Stimulated activated CD4-positive, alpha-beta T cell treated with anti-CD3 and anti-CD28 coated beads, Interleukin-1b, Interleukin-23, amount 100 ng/mL, for 1 hour (primary cell): ENCODE measurements at places on chromosomes 7 and 10.

DNA sequence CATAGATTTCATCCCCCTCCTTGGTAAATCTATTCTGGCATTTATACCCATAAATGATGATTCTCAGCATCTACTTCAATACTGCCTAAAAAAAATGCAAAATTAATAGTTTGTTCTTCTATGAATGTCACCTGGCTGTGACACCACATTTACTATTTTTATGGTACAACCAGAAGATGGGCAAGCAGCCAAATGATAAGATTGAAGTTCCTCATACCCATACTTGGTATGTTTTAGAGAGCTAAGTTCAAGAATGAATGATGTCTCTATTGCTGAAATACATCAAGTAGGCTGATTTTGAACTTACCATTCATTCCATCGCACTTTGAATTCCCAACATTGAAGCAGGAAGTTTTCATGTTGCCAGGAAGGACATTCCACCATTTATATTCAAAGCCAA lies 134.2 kb downstream of the ELAPOR2 start:
- no peak for DNase-seq

DNA sequence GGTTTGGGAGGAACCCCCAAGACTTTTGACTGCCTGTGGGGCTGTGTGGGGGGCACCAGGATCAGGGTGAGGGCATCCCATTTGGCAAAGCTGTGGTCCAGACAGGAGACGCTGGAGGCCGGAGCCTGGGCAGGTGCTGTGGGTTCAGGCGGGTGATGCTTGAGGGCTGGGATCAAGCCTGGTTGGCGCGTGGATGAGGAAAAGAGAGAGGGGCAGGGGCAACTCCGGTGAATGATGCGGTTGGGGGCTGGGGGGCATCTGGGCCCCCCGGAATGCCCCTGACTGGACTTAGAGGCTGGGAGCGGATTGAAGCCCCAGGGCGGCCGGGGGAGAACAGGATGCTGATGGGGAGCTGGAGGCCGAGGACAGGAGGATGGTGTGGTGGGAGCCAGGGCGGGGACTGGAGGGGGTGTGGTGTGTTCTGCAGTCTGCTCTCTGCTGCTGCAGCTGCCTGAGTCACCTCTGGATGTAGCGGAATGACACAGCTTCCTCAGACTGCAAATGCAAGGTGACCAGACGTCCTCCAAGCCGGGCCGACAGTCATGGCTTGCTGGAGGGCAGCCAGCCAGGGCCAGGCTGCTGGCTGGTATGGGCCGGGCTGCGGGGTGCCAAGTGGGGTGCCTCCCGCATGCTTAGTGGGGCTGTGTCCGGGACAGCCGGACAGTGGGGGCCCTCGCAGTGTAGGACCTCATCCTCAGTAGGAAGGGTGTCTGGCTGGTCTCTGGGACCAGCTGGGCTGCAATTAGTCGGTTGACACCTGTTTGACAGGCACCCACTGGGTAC lies 3.2 kb downstream of the MAFK start:
- DNase-seq = no peak

DNA sequence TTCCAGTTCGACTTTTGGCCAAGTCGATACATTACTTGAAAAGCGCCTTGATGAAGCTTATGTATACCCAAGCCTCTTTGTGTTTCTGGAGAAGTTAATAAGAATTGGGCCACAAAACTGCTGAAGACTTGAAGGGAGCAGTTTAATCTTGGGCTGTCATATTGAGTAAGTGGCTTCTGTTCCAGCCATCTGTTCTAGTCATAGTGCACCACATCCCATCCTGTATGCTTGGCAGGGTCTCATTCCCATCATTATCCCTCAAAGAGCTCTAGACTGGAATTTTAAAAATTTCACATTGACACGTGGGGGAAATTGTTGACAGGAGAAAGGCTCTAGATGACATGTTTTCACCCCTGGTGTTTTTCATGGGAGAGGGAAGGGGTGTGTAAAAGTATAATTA lies 196.6 kb upstream of the PLPP4 start:
- no peak for DNase-seq

DNA sequence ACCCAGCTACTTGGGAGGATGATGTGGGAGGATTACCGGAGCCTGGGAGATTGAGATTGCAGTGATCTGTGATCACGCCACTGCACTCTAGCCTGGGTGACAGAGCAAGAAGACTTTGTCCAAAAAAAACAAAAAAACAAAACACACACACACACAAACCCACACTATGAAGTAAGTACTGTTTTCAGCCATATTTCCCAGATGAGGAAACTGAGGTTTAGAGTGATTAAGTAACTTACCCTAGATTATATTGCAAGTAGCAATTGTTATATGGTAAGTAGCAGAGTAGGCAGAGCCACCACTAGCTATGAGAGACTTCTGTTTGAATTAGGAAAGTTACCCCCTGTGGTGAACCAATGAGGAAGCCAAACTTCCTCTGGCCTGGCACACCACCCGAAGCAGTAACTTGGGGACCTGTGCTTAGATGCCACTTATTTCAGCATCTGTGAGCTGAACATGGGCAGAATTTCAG lies 61.9 kb downstream of the MCU start:
- no peak for DNase-seq

DNA sequence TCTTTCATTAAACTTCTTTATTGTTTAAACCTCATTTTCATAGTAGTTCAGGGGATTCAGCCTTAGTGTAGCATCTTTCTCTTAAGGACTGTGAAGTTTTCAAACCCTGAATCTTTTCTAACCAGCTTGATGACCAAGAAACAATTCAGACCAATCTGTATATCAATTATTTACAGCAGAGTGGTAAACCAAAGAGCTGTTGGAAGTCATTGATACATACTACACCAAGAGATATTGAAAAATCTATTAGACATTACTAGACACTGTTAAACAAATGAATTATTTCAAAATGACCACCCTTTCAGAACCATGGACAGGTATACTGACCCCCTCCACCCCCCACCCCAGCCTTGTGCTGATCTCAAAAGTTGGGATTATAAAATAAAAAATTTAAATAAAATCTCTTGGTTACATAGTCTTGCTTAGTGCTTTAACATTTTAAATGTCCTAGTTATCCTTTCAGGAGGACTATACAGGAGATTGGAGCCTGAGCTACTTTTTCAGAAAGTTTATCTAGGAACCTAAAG lies 143.9 kb upstream of the LSM8 start:
- no peak for DNase-seq

DNA sequence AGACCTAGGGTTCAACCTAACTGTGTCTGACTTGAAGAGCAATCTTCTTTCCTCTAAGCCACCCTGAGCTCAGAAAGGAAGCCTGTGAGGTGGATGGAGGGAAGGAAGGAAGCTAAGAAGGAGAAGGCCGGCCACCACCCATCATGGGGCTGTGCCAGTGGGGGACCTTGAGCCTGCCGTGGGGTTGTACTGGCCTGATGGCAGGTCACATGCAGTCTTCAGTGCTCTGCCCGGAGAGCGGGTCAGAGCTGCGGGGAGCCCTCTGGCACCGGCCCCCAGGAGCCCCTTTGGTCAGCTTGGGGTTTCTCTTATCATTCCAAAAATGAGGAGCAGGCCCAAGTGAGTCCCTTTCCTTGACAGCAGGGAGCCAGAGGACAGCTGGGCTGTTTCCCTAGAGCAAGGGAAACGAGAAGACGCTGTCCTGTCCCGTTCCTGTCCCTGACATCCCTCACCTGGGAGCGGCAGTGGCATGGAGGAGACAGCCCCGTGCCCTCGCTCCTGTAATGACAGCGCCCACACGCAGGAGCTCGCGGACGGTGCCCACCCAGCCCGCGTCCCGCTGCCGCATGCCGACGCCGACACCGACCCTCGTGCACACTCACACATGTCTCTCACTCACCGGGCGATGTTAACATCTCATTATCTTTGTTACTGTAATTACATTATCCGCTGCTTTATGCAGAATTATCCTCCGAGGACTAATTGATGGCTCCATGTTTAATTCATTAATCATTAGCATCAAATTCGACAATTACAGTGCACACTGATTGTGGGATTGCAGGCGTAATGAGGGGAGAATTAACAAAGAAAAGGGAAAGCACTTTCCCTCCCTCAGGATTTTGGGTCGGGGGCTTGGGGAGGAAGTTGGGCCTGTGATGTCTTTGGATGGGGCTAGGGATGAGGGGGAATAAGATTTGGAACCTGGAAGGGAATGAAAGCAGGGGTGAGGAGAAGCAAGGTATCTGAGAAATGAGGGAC lies 31.3 kb downstream of the GBX1 start:
- DNase-seq = no peak

GRCh38 chr10:3976718-3977117 lies 191.7 kb upstream of the KLF6 start:
- no peak for DNase-seq

DNA sequence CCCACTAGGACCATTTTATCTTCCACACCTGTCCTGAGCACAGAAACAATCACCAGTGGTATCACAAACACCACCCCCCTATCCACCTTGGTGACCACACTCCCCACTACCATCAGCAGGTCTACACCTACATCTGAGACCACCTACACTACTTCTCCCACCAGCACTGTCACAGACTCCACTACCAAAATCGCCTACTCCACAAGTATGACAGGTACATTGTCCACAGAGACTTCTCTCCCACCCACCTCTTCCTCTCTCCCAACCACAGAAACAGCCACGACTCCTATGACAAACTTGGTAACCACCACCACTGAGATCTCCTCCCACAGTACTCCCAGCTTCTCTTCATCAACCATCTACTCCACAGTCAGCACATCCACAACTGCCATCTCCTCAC lies 3.3 kb downstream of the MUC3A start:
- no peak for DNase-seq

GRCh38 chr10:99779335-99779734 lies 3.1 kb upstream of the ABCC2 start:
- no peak for DNase-seq

DNA sequence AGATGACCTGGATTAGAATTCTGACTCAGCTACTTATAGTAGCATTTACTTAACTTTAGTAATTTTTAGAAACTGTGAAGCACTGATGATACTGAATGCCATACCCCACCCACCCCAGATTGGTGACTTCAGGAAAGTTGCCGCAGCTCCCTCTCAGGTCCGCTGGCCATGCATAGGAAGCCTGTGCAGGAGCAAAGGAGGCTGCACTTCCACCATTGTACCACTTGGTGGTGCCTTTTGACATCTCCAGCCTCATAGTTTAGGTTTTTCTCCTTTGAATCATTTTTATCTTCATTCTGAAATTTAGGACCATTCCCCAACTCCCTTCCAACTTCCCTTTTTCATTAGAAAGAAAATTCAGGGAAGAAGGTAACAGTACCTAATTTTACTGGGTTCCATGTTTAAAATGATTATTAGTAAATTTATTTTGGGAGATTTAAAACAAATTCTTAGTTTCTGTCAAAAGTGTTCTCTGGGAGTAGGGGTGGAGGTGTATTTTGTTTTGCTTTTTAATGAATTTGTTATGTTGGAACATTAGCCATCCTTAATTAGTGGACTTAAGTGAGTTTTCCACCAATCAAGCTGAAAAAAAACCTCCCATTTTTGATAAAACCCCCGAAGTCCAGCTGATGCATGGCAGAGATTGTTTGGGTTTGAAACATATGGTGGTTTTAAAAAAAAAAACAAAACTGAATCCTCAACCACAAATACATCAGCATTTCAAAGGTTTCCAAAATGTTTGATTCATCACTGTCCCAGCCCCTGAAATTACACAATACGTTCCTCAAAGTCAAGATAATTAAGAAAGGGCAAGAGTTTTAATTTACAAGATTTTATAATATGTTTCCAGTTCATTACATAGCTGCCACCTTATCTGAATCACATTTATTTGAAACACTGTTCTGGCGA lies 109.6 kb downstream of the WNT2 start:
- peak; percentile 4 for DNase-seq

- DNase-seq = no peak
Observed at GRCh38 chr7:64504581-64505120, 58.2 kb downstream of the ZNF680 start.

DNA sequence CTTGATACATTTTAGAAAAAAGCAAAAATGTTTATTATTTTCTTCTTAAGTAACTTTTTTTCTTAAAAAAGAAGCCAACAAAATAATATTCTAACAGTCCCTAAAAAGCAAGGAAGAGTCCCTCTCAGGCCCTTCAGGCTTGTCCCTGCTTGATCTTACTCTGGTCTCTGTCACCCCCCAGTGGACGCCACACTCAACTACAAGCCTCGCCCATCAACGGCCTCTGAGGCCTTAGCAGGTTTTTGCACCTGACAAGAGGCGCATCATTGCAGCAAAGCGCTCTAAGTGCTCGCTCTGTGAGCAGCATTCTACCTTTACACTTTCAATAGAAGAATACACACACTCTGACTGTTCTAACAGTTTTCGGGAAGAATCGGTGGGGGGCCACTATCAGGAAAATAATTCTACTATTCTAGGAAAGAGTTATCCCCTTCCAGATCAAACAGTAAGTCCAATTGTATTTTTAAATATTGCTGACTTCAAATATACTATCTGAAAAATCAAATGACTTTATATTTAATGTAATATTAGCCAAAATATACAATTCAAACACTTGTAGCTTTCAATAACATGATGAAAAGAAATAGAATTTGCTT lies 139.2 kb downstream of the USP6NL start:
- DNase-seq = peak; percentile 58

DNA sequence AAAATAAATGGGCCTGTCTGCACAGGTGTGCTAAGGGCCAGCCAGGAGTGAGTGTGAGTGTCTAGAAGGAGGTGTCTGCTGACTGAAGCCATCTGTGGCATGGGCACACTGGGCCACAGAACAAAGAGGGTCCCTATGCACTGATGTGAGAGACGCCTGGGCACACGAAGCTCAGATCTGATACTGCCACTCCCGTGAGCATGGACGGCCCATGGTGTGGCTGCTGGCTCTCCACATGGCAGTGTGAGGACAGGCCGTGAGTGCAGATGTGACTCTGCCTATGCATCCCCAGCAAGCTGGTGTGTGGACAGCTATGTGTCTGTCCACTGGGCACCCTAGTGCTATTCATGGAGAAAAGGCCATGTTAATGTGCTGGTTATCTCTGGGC lies 12.8 kb upstream of the MYL7 start:
- no peak for DNase-seq

DNA sequence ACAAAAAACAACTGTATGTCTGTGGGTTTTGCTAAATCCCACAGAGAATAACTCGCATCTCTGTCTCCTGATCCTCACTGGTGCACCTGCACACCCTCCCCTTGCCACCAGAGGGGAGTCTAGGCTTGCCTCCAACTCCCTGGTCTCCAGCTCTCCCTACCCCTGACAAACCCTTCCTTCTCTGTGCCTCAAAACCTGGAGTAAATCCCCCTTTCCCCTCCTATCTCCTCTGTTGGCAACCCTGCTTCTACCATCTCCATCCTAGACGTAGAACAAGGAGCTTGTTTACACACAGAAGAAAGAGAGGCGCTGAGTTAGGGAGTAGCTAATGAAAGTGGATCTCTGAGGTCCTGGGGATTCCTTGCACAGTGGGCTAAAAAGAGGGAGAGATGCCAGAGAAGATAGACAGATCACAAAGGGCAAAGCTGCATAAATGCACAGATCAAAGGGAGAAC lies 6.0 kb downstream of the MBLAC1 start:
- DNase-seq = peak; percentile 38

GRCh38 chr7:139430443-139430842 lies 53.0 kb downstream of the KLRG2 start:
- DNase-seq = no peak

DNA sequence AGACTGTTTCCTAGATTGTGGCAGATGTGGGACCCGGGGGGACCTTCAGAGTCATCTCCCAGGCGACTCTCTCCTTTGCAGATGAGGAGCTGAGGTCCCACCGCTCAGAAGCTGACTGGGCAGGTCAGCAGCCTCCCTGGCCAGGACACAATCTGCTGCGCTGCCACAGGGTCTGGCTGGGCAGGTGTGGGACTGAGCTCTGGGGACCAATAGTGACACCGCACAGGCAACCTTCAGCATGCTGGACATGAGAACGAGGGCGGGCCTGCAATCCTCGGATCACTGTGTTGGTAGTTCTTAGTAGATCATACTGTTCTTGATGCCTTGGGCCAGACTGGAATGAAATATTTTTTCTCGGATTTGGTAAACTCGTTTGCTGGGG lies 20.5 kb upstream of the CRYGN start:
- no peak for DNase-seq
